ENCODE measurements at places on chromosomes 5 and 9.

GRCh38 chr5:167280111-167280510 is 1011.3 kb upstream of the WWC1 start:
- no peak for DNase-seq

GRCh38 chr5:176619203-176619568 is 9.2 kb upstream of the GPRIN1 start:
- peak; percentile 68 for DNase-seq

DNA sequence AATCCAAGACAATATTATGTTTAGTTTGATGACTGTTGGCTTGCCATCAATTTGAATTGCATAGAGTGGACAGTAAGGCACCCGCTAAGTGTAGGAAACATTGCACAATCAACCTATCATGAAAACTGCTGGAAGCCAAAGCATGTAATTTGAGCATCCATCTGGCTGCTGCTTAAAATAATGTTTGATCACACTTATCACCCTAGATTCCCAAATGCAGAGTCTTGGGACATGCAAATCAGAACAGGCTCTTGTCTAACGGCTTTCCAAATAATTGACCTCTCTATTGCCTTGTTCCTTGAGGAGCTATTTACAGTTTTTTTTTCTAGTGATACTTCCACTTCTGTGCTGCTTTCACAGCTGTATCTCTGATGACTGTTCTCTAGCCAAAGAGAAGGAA is 342.1 kb downstream of the PRR16 start:
- no peak for DNase-seq

- DNase-seq = no peak
These were observed 309.0 kb downstream of the IRX1 start for GRCh38 chr5:3904584-3904983.

DNA sequence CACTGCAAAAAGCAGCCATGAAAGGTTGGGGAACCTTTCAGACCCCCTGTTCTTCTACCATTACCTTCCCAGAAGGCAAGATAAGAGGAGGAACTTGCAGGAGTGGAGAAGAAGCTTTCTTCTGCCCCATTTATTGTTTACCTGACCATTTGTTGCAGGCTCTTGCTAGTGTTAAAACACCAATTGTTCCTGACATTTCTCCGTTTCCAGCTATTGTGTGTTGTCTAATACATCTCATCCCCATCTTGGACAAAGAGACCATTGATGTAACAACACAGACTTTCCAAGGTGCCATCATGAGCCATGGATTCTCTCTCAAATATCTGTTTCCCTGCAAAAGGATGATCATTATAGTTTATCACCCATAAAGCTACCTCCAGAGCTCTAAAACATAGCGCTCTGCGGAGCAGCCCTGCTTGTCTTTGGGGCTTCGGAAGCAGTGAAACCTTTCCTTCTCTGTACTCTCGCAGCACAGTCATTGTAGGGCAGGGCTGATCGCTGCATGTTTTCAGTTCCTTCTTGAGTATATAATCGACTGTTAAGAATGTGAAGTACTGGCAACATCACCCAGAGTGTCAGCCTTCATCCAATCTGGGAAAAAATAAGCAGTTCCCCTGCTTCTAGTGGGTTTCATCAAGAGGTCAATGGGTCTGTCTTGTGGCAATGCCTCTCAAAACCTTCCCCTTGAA is 680.0 kb downstream of the SEMA5A start:
- DNase-seq = no peak

DNA sequence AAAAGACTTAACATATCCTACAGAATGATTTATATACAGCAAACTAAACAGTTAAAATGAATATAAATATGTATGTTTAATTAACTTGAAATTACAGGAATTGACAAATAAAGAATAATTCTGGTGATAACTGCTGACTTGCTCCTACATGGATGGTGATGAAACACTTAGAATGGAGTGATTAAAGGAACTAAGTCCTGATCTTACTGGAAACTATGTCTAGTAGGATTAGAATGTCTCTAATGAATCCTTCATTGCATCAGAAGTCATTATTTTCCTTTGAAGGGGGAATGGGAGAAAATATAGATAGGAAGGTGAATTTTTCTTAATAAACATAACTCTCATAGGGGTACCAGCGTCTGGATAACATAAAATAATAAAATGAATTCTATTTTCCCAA is 77.1 kb downstream of the CAMK4 start:
- DNase-seq = no peak

- DNase-seq = no peak
These were observed 156.1 kb upstream of the ADAMTSL1 start for GRCh38 chr9:18317896-18318295.

GRCh38 chr9:34047864-34048726 is 592 bp downstream of the UBAP2 start:
- DNase-seq = peak; percentile 51

DNA sequence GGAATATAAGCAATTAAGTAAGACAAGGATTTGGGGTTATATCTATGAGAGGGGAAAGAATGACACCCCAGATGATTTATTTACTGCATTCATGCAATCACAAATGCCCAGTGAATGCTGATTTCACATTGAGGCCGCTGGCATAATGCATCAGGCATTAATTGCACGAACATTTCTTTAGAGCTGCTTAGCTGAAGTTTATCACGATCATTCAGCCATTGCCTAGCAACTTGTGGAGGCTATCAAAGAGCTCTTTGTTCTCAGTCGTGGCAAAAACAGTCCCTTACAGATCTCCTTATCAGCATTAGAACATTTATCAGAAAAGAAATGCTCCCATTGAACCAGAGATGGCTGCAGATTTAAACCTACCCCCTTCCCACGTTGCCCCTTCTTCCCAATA is 88.7 kb upstream of the PRRC1 start:
- DNase-seq = no peak

DNA sequence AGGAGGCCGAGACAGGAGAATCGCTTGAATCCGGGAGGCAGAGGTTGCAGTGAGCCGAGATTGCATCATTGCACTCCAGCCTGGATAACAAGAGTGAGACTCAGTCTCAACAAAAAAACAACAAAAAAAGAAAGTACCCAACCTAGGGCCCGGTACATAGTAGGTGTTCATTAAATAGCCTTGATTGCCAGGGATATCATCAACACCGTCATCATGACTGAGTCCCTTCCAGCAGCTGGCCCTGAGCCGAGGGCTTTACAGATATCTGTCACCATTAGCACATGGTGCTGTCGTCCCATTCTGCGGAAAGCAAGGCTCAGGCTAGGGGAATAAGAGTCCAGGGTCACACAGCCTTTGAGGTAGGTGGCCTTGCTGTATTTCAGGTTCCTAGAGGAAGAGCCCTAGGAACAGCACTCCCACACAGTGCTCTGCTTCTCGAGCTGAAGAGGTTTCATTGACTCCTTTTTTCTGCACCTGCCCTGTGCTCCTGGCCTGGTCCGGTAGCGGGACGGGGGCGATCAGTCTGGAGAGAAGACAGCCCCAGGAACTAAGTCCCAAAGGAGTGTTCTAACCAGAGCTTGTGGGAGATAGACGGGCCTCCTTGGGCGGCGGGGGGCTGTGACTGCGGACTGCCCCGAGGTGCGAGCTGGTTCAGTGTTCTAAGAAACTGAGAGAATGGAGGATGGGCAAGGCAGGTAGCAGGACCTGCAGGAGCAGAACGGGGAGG is 48.2 kb downstream of the CXXC5 start:
- DNase-seq = no peak

GRCh38 chr9:95649801-95650213 is 133.0 kb upstream of the PTCH1 start:
- no peak for DNase-seq

GRCh38 chr5:6711409-6712141 is 1.7 kb upstream of the TENT4A start:
- DNase-seq = no peak

- DNase-seq = no peak
These were observed 25.9 kb downstream of the ZDHHC11B start for GRCh38 chr5:758698-759053.

- DNase-seq = no peak
These were observed 464.5 kb downstream of the MTRR start for GRCh38 chr5:8333485-8333884.

DNA sequence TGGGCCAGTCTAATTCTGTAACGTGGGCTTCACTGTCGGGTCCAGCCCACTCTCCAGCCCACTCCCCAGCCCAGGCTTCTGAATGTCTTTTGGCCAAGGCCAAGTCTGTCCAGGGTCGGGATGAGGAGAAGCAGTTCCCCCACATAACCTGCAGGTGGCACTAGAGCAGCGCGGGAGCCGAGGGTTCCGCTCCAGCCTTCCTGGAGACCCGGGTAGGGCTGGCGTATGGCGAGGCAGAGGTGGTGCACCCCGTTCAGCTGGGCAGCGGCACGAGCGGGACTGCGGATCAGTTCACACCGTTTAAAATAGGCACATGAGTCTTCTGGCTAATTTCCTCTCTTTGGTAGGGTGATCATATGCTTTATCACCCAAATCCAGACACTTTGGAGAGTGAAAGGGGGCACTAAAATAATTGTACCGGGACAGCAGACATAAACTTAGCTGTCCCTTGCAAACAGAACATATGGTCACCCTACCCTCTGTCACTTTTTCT is 185.9 kb downstream of the MSX2 start:
- DNase-seq = peak; percentile 49

GRCh38 chr9:110276781-110277180 is 20.5 kb upstream of the TXN start:
- no peak for DNase-seq

DNA sequence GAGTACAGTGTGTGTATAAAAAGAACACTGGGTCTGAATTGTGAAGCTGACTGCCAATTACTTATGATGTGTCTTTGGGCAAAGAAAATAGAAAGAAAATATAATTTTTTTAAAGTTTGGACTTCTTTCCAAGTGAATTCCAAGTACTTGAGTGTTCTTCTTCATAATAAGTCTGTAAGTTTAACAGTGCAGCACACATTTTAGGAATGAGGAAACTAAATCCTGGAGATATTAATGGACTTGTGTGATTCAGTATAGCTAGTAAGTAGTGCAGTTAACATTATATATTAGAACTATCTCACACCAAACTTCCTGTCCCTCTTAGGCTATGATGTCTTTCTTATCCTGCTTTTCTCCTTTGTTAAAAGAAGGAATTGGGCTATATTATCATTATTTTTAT is 1953.8 kb downstream of the MAT2B start:
- DNase-seq = no peak

DNA sequence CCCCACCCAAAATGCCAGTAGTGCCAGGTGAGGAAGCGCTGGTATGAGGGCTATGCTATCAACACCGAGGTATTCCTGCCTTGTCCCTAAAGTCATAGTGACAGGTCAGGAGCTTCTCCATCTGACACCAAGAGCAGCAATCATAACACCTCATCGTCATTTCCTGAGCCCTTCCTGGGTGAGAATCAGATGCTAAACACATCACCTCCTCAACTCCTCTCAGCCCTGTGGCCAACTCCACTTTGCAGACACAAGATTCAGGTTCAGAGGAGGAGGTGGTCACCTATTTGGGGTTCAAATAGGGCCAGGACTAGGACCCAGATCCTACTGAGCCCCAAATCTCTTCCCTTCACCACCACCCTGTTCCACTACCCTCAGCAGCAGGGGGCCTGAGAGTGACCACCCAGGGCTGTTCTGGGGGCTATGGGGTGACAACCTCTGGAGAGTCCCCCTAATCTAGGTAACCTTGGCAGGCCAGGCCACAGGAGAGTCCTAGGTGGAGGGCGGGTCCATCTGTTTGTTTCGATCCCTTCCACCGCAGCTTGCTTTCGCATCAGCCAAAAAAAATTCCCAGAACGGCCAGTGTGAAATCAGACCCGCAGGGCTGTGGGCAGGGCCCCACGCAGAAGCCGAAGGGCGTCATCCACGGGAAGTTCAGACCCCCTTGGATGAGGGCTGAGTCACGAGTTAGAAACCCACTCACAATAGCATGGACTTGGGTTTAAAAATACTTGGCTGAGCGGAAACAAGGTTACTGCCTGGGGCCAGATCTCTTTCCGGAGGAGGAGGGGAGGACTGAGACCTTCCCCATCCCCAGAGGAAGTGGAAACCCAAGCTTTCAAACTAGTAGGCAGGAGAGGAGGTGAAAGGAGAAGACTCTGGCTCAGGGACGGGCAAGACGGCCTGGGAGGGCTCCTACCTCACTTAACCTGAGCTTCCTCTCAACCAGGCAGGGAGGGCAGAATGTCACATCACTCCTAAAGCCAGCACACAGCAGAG is 8.7 kb downstream of the STK10 start:
- peak; percentile 51 for DNase-seq

- DNase-seq = no peak
These were observed 185.3 kb downstream of the FAM170A start for GRCh38 chr5:119814655-119815054.

- DNase-seq = no peak
These were observed 1313.0 kb downstream of the MAT2B start for GRCh38 chr5:164818445-164818844.

DNA sequence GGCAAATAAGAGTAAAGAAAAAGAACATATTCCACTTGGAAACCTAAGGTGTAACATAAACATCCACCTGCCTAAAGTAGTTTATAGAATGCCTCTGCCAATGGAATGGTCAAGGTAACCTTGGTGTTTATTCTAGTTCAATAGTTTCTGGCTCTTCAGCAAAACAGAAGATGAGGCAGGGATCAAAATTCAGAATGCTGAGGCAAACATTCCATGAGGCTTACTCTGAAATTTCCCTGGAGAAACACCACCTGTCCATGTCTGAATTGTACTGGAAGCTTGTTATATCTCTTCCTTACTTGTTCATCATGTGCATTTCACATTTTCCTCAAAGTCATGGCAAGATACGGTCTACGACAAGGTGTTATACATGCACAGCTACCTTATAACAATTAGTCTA is 1862.4 kb upstream of the ACO1 start:
- no peak for DNase-seq

GRCh38 chr5:135308245-135308644 is 90.8 kb downstream of the MACROH2A1 start:
- DNase-seq = no peak

DNA sequence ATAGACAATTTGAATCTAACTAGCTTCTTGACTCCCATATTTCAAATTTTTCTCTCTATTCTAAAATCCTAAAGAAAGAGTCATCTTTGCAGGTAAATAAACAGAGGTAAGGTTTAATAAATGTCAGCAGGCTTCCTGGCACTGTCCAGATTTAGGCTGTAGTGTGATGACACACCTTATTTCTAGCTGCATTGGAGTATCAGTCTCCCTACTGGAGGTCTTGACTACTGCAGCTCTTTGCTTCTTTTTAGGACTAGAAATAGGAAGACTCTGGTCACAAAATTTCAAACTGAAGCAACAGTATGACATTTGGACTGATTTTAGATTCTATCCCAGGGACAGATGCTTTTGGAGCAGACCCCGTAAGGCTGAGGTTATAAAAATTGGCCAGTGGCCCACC is 40.7 kb upstream of the PPP3R2 start:
- no peak for DNase-seq

GRCh38 chr5:163404364-163405173 is 32.8 kb upstream of the CCNG1 start:
- DNase-seq = no peak

DNA sequence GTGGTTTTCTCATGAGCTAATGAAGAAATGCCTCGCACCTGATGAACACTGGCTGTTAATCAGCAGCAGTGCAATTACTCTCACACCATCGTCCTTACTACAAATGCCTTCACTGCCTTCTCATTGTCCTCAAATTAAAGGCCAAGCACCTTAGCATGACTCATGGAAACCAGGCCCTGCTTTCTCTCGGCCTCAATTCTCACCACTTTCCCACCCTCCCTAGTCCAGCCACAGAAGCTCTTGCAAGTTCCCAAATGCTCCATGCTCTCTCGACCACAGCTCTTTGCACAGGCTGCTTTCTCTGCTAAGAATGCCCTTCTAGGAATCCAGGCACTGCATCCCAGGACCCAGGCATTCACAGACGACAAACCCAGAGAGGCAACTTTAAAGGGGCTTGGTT is 94.6 kb upstream of the KLF4 start:
- DNase-seq = no peak
